Stimulated activated CD8-positive, alpha-beta memory T cell treated with anti-CD3 and anti-CD28 coated beads, Interleukin-7, amount 100 ng/mL, for 1 hour (primary cell): ENCODE measurements at places on chromosomes 2 and 18.

GRCh38 chr18:41504316-41504715 lies 450.7 kb upstream of the PIK3C3 start:
- DNase-seq: no peak

- no peak for DNase-seq
These were observed 21.6 kb upstream of the MAPRE3 start for GRCh38 chr2:26948800-26949199.

- no peak for DNase-seq
These were observed at the start of gene ADD2 for GRCh38 chr2:70767699-70768589. Gene ADD2 (minus strand): TSS chr2:70768200. CDS start chr2:70706408, 61,792 bp downstream.

- no peak for DNase-seq
These were observed 33.2 kb upstream of the FHL2 start for GRCh38 chr2:105432044-105432399.

DNA sequence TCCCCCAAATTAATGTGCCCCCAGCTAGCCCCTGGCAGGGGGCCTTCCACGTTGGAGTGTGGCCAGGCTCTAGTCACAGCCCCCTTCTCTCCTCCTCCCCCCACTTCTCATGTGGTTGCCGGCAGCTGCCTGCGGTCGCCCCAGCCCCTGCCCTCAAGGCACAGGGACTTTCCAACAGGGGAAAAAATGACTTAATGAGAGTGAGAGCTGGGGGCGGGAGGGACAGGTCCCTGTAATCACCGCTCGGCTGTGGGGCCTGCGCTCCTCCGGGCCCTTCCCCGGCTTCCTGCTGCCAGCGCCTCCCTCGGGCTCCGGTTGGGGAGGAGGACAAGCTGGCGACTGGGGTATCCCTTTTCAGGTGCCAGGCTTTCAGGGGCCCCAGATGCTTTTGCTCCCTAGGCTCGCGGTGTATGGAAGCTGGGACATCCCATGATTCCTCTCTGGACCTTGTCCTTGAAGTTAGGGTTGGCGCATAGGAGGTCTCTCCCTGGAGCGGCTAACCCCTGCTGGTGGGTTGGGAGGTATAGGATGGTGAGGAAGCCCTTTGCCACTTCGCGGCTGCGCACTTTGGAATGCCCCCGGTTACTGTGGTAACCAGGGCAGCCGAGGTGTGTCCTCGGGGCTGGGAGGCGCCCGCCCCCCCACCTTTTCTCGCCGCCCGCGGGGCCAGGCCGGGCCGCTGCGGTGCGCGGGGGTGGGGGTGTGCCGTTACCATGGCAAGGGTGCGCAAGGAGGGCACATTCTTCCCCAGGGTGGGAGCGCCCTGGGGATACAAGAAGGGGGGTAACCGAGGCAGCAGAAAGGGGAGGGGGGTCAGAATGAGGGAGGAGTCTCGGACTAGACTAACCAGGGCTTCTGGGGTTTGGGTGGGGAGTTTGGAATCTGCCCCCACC lies 16.1 kb downstream of the WNT10A start:
- DNase-seq: peak; percentile 61

DNA sequence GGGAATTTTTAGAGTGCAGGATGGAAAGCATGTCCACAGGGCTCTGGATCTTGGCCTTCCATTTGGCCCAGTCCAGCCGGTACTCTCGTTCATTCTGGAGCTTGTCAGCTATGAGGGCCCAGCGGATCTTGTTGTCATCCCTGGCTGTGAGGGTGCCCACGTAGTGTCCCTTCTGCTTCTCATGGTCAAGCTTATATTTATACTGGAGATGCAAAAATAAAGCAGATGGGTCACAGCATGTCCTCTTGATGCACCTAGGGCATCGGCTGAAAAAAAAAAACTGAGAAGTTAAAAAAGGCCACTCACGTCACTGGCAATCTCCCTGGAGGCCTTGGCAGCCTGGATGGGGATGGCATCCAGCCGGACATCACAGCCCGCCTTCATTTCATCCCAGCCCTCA lies 160.5 kb downstream of the RIF1 start:
- DNase-seq: no peak

GRCh38 chr18:22674272-22674671 lies 256.6 kb upstream of the CTAGE1 start:
- no peak for DNase-seq
